Activated naive CD4-positive, alpha-beta T cell treated with anti-CD3 and anti-CD28 coated beads for 36 hours (primary cell): ENCODE measurements at places on chromosomes 2 and 18.

DNA sequence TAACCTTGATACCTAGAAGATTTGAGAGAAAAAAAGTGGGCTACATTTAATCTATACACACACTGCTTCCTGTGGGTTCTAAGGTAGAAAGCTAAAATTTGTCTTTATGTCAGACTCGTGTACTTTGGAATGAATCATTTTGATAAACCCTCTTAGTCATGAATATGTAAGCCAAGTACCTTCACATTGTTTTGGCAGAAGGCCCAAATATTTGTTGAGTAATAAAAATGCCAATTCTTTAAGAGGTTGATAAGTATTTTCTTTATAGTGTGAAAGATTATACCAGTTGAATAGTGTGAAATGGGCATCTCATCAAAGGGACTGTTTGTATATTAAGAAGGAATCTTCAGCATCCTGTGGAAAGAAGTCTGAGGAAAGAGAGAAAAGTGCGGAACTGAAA, 1464.7 kb upstream of the ZEB2 start:
- no peak for DNase-seq

- no peak for DNase-seq
These were observed 448.7 kb upstream of the HNRNPA3 start for GRCh38 chr2:176763851-176764404.

- DNase-seq = no peak
These were observed 25.7 kb downstream of the MEX3C start for GRCh38 chr18:51171625-51172259.

DNA sequence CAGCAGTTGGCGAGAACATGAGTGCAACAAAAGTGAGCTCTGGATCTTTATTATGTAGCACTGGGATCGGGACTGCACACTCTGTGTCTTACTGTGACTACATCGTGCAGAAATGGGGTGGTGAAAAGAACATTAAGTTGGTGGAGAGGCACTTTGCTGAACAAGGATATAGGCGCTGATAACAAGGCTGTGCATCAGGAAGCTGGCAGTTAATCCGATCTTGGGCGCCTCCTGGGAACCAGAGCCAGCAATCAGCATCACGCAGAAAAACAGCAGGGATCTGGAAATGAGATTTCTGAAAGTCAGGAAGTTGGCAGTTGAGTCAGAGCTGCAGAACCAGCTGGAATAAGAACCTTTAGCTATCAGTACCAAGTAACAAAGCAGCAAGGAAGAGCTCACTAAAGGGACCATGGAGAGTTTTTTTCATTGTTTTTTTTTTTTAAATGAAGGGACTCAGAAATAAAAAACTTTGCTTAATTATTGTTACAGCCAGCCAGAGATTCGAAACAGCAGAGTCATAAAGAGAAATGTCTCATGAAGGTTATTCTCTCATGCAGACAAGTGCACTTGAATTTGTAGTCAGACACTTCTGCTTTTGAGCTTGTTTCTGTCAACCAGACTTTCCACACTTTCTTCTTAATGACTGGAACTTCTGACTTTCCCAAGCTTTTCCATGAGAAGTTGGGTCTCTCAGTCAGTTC, 22.8 kb upstream of the MYO3B start:
- DNase-seq = no peak
